SJCRH30 (cell line): ENCODE measurements at places on chromosomes 5 and 9. TPM values are rescaled to one million over a fixed set of nuclear protein-coding genes. Genes with fewer than 3 reads are reported as not detected.

Gene PCA3
- total RNA-seq: 0.35 and 0.59 TPM in 2 replicates

Gene TAF11L2
- not detected in 2 replicates for total RNA-seq

Gene ACSL6
- total RNA-seq: not detected in 2 replicates

Gene IL3
- total RNA-seq: not detected in 2 replicates

Gene PCDHAC2
- total RNA-seq: 0.08 TPM in 1 of 2 replicates, not detected in the other

Gene SYK
- total RNA-seq: not detected in 2 replicates

Gene LAMC3
- total RNA-seq: not detected in 2 replicates

Gene DNAH5
- total RNA-seq: 0.16 and 0.30 TPM in 2 replicates

Gene LHX2
- total RNA-seq: 0.48 and 1.6 TPM in 2 replicates

Gene KYAT1
- total RNA-seq: 8.4 and 9.4 TPM in 2 replicates

Gene SELENOP
- 195 and 221 TPM in 2 replicates for total RNA-seq

Gene C9orf40
- 15.3 and 16.1 TPM in 2 replicates for total RNA-seq

Gene POMT1
- total RNA-seq: 23.0 and 25.6 TPM in 2 replicates

Gene FOXD4L4
- 0.53 and 0.59 TPM in 2 replicates for total RNA-seq
